ENCODE measurements at places on chromosomes 3 and 15.

- no peak for DNase-seq
Observed at GRCh38 chr3:61237858-61238257, 13.4 kb downstream of the FHIT start.

GRCh38 chr15:56471440-56472069 is 6.6 kb upstream of the MNS1 start:
- DNase-seq: no peak

GRCh38 chr15:52184721-52185120 is 6.5 kb downstream of the GNB5 start:
- no peak for DNase-seq

DNA sequence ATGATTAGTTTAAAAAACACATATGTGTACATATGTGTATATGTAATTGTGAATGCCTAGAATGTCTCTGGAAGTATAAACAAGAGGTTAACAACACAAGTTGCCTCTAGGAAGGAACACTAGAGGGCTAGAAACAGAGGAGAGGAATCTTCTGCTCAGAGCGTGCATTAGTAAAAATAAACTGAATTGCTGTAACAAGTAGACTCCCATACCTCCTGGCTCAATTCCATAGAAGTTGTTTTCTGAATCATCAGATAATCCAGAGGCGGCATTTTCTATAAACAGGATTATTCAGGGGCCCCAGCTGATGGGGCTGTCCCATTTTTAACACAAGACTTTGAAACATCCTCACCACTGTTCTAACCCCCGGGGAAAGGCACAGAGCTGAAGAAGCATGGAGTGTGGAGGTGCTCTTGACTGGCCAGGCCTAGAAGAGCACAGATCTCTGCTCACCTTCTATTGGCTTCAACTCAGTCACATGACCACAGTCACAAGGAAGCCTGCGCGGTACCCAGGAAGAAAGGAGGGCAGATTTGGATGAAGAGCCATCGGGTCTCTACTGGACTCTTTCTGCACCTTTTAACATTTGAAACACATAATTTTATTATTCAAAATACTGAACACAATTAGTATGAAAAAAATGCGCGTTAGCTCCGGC is 145.7 kb downstream of the TLE3 start:
- DNase-seq: no peak

DNA sequence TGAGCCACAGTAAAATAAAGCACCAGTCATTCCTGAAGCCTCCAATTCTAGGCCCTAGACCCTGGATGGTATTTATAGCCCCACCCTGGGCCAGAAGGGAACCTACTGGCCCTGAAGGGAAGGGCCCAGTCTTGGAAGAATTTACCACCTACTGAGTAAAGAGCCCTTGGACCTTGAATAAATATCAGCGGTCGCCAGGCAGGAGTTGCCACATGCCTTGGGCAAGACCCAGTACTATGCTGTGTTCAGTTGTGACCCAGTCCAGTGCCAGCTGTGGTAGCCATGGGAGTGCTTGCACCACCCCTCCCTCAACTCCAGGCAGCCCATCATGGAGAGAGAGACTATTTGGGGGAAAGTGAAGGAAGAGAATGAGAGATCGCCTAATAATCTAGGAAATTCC is 27.0 kb downstream of the NCBP2 start:
- DNase-seq: no peak

DNA sequence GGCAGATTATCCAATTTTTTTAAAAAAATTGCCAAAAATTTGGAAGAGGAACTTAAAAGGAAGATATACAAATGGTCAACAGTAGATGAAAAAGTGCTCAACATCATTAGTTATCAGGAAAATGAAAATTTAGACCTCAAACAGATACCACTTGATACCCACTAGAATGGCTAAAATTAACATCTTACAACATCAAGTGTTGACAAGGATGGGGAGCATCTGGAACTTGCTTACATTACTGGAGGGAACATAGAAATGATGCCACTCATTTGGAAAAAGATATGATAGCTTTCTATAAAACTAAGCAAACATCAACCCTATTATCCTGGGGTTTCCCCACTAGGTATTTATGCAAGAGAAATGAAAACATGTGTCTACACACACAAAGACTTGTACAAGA is 284.5 kb upstream of the CHRNA7 start:
- DNase-seq: no peak

DNA sequence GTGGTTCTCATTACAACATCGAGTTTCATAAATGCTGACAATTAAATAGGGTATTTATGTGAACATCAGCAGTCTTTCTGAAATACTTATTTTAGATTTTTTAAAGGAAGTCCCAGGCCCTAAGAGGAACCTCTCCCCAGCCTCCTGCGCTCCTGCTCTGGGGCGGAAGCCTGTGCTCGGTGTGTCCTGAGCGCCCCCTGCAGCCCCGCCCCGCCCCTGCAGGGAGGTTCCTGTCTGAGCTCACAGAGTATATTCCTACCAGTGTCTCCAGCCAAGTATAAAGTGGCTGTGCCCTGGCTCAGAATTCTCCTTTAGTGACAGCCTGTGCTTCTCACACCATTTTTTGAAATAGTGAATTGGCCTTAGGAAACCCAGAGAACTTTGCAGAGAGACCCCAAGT is 567.9 kb downstream of the GOLGA6L6 start:
- DNase-seq: no peak

DNA sequence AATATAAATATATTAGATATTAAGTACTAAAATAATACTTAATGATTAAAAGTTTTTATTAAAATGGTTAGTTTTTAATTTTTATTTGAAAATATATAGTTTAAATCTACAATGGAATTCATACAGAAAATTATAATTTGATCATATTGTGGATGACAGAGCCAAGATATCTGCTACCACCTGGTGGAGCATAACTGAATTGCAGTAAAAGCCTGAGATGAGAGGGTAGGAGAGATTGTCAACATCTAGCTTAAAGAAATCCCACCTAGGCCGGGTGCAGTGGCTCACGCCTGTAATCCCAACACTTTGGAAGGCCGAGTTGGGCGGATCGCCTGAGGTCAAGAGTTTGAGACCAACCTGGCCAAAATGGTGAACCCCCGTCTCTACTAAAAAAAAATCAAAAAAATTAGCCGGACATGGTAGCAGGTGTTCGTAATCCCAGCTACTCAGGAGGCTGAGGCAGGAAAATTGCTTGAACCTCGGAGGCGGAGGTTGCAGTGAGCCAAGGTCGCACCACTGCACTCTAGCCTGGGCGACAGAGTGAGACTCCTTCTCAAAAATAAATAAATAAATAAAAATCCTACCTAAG is 25.1 kb upstream of the CSTA start:
- DNase-seq: no peak

DNA sequence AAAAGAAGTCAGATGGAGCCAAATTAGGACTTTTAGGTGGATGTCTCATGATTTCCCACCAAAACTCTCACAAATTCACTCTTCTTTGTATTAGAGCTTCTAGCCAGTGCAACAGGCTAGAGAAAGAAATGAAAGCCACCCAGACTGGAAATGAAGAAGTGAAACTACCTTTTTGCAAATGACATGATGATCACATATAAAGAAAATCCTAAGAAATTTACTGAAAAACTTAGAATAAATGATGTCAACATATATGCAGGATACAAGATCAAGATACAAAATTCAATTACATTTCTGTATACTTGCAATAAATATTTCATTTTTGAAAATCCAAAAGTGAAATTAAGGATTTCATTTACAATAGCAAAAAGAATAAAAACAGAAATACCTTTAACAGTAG is 110.8 kb downstream of the LRIG1 start:
- DNase-seq: no peak

GRCh38 chr15:72967811-72968530 is 84.3 kb upstream of the NEO1 start:
- DNase-seq: no peak

- no peak for DNase-seq
Observed at GRCh38 chr3:39184081-39184967, 8.1 kb downstream of the XIRP1 start.

DNA sequence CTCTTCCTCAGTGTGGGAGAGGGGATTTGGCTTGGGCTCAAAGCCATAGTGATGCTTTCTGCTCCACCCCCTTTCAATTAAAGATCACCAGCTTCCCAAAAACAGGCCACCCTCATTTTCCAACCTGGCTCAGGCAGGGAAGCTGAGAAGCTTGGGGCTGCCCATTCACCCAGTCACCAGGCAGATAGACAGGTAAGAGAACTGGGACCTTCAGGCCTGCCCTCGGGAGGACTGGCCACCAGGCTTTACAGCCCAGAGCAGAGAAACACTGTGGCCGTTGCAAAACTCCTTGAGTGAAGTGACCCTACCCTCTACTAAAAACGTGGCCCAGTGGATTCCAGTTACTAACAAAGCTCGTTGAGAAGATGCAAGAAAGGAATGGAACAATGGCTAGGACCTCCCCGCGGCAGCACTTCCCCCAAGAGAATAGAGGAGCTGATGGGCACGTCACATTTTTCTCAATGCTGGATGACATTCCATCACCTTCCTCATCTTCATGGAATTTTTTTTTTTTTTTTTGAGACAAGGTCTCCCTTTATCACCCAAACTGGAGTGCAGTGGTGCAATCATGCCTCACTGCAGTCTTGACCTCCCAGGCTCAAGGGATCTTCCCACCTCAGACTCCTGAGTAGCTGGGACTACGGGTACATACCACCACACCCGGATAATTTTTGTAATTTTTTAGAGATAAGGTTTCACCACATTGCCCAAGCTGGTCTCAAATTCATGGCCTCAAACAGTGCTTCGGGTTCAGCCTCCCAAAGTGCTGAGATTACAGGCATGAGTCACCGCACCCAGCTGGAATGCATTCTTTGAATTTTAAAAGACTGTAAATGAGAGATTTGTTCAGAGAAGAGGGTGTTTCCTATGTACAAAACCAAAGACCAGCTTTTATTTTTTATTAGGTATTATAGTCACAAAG is 37.9 kb downstream of the LIPC start:
- no peak for DNase-seq

GRCh38 chr3:141793476-141794260 is 30.5 kb downstream of the GRK7 start:
- no peak for DNase-seq

DNA sequence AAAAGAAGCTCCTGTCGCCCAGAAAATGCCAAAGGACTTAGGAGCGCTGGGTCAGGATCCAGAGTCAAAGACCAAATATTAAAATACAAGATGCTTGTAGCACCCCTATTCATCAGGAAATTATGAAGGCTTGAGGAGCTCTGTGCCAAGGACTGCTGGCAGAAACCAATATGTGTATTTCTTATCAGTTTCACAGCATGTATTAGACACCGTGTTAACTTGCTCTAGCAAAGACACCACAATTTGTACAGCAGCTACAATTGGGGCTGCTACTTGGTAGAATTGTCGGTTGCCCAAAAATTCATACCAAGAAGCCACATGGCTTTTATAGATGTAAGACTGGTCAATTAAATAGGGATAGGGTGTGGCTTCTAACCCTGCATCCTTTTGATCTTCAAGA is 128.8 kb downstream of the CD47 start:
- no peak for DNase-seq

- DNase-seq: no peak
Observed at GRCh38 chr15:51377038-51377786, 35.8 kb downstream of the GLDN start.

DNA sequence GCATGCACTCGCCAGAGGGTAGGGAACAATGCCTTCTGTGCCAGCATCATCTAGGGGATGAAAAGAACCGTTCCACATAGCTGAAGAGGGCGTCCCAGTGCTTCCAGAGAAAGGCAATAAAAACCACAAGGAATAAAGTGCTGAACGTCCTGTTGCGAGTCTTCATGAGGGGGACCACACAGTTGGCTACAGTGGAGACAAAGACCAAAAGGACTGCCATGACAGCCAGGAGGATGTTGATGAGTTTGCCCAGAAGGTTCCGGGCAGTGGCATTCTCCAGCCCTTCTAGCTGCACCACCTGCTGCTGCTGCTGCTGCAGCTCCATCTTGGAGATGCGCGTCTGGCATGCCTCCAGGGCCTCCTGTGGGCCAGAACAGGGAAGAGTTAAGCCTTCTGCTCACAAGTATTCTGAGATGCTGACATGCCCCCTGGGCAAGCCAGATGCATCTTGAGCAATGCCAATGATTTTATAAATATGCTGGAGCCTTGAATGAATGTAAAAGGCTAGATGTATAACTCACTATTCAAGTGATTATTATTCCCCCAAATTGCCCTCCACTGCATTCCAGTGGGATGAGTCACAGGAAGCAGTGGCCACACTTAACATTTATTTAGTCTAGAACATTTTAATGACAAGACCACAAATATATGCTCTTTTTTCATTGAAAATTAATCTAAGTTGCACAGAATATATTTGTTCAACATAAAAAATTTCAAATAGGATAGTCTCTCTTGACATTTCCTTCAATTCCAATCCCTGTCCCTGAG is 45.1 kb upstream of the PLXND1 start:
- DNase-seq: no peak

- no peak for DNase-seq
Observed at GRCh38 chr3:184339001-184339400, 1.6 kb downstream of the FAM131A start.

GRCh38 chr3:9870978-9871377 is 9.1 kb downstream of the CIDEC start:
- no peak for DNase-seq

- DNase-seq: no peak
Observed at GRCh38 chr3:112505907-112506306, 6.6 kb upstream of the BTLA start.

DNA sequence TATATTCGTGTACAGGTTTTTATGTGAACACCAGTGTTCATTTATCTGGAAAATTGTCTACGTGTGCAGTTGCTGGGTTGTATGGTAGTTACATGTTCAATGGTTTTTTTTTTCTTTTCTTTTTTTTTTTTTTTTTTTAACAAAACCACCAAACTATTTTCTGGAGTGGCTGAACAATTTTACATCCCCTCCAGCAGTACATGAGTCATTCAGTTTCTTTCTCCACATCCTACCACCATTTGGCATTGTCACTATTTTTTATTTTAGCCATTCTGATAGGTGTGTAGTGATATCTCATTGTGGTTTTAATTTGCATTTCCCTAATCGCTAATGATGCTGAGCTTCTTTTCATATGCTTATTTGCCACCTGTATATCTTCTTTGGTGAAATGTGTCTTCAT is 256.3 kb upstream of the EOMES start:
- DNase-seq: no peak

DNA sequence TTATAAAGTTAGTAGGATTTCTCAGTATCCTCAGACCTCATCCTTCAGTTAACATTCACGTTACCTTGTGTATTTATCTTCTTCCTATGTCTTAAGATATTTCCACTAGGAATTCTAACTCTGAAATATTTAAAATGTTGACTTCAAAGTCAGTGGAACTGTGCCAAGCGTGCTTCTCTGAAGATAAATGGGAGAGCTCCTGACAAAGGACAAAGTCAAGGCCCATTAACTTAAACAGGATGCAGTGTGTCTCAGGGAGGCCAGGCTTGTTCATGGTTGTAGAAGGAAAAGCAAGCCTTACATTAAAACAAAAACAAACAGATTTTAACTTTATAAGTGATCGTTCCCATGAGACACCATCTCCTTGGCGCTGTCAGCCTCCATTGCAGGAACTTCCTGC is 41.5 kb downstream of the ABHD17C start:
- DNase-seq: no peak

Measured in NCI-H2107 (cell line).